Activated CD4-positive, CD25-positive, alpha-beta regulatory T cell treated with anti-CD3 and anti-CD28 coated beads, Interleukin-2, amount 50 U/mL, for 72 hours (primary cell): ENCODE measurements at places on chromosomes 2 and 18.

DNA sequence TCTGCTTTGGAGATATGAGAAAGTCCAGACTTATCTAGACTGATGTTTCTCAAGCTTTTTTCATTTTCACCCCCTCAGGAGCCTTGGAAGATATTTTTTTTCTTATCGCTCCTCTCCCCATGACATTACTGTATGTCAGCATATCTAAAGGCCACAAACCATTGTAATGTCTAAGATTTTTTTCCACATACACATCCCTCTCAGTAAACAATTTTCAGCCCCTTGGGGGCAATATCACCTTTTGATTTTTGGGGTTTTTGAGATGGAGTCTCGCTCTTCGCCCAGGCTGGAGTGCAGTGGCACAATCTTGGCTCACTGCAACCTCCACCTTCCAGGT is 60.3 kb upstream of the REL start:
- DNase-seq = no peak

GRCh38 chr2:228938629-228939028 is 332.5 kb downstream of the PID1 start:
- DNase-seq = no peak

- no peak for DNase-seq
These were observed 89.3 kb downstream of the EHBP1 start for GRCh38 chr2:62794791-62795190.

GRCh38 chr18:71443706-71444480 is 1100.2 kb downstream of the CBLN2 start:
- DNase-seq = no peak

DNA sequence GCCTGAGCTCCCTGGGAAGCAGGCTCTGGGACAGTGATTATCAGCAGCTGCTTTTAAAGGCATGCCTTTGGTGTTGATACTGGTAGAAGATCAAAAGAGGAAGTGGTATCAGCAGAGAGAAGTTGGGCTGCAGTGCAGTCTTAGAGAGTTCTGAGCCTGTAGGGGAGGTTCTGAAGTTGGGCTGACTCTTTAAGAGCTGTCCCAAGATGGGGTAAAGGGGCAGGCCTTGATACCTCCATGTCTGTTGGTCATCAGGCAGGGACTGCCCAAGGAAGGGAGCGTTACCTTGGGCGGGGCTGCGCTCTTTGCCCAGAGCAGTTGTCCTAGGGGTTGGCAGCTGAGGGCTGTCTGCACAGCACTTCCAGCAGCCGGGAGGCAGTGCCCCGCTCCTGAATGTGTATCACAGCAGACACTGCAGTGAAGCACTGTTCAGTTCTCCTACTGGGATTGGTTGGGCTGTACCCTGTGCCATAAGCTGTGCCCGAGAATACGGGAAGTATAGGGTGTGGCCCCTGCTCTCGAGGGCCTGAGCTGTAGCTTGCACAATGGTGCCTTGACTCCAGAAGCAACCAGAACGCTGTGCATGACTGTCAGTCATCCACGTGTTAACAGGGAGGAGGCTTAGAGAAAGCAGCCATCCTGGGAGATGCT is 177.0 kb downstream of the CTIF start:
- no peak for DNase-seq

GRCh38 chr2:74095632-74096031 is 52.1 kb downstream of the BOLA3 start:
- DNase-seq = no peak

- DNase-seq = no peak
These were observed 18.2 kb upstream of the ASB18 start for GRCh38 chr2:236282406-236282805.
